Pulmonary artery endothelial cell (primary cell): ENCODE measurements at places on chromosomes 5 and 9. TPM values are rescaled to one million over a fixed set of nuclear protein-coding genes. Genes with fewer than 3 reads are reported as not detected.

GRCh38 chr9:129484352-129485000, 136.4 kb downstream of the C9orf50 start:
- no peak for DNase-seq

DNA sequence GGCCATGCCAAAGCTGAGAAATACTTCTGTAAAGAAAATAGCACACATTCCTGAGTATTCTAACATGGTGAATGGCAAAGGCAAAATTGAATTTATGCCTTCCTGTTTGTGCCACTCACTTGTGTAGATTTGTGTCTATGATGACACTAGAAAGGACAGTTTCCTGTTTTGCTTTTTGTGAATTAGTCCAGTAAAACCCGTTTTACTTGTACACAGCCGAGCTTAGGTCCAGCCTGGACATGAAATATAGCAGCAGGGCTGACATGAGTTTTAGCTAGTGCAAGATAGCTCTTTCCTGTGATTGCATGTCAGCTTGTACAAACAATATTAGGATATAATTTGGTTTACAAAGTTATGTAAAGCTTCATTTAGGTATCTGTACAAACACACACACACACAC, 1891.7 kb upstream of the WWC1 start:
- no peak for DNase-seq

GRCh38 chr9:111661802-111662521, 557 bp downstream of the GNG10 start:
- no peak for DNase-seq

DNA sequence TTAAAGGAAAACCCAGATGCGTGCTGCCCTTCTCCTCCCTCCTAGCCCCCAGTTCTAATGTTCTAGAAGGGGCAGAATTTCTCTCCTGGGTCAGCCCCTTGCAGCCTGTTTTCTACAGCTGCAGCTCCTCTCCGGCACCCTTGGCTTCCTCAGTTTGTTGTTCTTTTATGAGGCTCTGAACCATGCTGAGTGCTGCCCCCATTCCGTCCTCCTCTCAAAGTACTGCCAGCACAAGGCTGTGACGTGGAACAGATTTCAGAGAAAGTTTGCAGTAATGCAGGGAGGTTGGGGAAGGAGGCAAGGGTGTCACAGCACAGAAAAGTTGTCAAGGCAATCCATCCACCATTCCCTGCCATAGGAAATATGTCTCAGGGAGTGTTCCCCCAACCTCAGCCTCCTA, 63.3 kb downstream of the RGS3 start:
- DNase-seq = no peak

DPP7 gene
- total RNA-seq = 73.7 and 133 TPM in 2 replicates

SPOCK1 gene
- total RNA-seq = 70.3 and 324 TPM in 2 replicates

MOB3B gene
- 0.07 TPM in 2 replicates for total RNA-seq

RASGRF2 gene
- total RNA-seq = 6.9 and 9.4 TPM in 2 replicates
